Iris pigment epithelial cell (primary cell): ENCODE measurements at places on chromosomes 1 and 21.

DNA sequence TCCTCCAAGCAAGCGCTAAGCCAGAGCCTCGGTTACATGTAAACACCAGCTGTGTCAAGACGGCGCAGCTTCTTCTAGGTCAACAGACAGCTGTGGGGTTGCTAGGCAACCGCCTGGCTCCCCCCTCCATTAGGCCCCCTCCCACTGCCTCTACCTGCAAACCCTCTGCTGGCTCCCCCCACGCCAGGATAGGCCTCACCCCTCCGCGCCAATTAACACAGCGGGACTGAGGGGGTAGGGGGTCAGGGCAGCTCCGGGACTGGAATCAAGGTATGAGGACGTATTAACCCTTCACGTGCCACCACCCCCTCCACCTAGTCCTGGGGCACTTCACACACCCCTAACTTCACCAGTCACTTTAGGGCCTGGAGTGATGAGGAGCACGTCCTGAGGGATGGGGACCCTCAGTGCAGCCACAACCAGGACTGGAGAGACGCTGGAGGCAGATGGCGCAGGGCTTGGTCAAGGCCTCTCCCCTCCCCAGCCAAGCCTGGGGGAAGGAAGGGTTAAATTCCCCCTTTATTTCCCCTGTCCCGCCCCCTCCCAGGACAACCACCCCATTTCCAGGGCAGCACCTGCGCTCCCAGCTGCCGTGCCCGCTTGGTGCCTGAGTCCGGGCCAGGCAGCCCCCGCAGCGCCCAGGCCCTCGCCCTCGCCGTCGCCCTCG lies 37.4 kb upstream of the WASF2 start:
- peak; percentile 76 for DNase-seq

GRCh38 chr1:77347646-77348045 lies 65.8 kb downstream of the AK5 start:
- peak; percentile 99 for DNase-seq

GRCh38 chr1:214022810-214023425 lies 35.1 kb downstream of the PROX1 start:
- DNase-seq, result no peak

GRCh38 chr1:159015440-159015909 lies 5.8 kb downstream of the IFI16 start:
- peak; percentile 97 for DNase-seq

DNA sequence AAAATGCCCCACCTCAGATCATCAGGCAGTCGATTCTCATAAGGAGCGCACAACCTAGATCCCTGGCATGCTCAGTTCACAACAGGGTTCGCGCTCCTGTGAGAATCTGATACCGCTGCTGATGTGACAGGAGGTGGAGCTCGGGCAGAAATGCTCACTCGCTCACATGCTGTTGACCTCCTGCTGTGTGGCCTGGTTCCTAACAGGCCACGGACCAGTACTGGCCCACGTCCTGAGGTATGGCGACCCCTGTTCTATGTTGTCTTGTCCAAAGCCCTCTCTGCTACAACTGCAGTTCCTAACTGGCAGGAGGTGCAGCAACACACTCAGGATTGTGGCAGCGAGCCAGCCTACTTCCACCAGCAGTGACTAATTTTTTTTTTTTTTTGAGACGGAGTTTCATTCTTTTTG lies 70.6 kb downstream of the CLSTN1 start:
- peak; percentile 89 for DNase-seq

DNA sequence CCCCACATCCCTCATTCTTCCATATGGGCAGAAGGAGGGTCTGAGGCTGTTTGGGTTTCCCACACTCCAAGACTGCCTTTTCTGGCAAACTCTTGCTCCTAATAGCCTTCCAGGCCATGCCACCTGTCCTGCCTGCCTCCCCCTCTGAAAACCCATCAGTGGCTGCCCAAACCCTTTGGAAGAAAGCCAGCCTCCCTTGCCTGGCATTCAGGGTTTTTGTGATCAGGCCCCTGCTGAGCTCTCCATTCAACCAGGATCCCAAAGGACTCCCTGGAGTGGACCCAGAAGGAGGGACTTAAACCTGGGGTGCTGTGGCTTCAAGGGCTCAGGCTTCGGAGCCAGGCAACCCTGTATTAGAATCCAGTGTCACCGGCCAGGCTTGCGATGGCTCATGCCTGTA lies 4.2 kb upstream of the GUCA2A start:
- DNase-seq, result no peak

DNA sequence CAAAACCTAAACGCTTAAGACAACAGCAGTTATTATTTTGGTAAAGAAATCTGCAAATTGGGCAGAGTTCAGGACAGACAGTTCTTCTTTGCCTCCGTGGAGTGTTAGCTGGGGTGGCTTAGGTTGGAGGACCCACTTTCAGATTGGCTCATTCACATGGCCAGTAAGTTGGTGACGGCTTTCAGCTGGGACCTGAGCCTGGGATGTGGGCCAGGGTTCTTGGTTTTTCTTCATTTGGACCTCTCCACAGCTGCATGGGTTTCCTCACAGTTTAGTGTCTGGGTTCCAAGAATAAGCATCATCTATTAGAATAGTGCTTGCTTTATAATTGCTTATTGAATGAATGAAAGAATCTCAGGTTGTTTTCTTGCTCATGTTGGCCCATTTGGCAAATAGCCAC lies 72.2 kb downstream of the ATF6 start:
- peak; percentile 22 for DNase-seq

- DNase-seq, result peak; percentile 83
Measured at GRCh38 chr1:240575981-240576662, 35.8 kb downstream of the GREM2 start.

DNA sequence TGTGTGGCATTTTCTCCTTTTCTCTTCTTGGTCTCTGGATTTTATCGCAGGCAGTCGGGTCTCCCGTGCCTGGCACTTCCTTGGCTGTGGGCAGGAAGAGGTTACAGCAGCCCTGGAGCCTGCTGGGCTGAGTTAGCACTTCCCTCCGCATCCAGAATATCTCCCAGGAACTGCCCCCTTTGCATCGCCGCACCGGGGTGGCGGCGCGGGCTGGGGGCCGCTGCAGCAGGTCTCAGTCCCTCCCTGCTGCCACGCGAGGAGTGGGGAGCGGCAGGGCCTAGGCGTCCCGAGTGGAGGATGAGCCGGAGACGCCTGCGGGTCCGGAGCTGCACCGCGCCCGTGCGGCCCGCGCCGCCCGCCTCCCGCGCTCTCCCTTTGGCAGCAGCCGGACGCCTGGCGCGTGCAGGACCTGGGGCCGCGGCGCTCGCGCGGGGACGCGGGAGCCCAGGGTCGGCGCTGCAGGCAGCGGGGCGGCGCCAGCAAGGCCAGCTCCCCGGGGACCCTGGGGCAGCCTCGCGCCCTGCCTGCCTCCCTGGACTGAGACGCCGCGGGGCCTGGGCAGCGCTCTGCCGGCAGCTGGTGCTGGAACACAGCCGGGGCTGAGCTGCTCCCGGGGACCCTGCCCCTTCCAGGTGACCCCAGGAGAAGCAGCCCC lies 192.8 kb downstream of the PRDM2 start:
- no peak for DNase-seq

GRCh38 chr1:76690766-76691165 lies 176.5 kb upstream of the ST6GALNAC5 start:
- peak; percentile 50 for DNase-seq

- DNase-seq, result no peak
Measured at GRCh38 chr21:26946744-26947446, 20.0 kb downstream of the ADAMTS5 start.

DNA sequence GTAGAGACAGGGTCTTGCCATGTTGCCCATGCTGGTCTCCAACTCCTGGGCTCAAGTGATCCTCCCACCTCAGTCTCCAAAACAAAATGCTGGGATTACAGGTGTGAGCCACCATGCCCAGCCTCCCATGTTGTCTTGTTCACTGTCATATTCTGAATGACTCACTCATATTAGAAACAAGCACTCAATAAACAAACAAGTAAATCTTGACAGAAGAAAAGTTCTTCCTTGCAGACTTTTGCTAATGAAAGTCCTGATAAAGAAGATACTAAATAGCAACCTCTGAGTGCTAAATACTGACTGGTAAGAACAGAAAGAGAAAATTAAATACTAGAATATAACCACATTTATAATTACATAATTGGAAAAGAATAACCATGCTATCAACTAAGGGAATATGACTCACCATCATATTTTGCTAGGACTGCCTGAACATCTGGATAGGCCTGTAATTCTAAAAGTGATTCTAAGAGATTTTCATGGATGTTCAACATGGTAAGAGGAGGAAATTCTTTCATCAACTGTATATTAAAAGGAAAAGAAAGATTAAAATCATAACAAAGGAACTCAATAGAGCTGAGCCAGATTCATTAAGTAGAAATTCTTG lies 37.3 kb downstream of the ST7L start:
- peak; percentile 24 for DNase-seq

DNA sequence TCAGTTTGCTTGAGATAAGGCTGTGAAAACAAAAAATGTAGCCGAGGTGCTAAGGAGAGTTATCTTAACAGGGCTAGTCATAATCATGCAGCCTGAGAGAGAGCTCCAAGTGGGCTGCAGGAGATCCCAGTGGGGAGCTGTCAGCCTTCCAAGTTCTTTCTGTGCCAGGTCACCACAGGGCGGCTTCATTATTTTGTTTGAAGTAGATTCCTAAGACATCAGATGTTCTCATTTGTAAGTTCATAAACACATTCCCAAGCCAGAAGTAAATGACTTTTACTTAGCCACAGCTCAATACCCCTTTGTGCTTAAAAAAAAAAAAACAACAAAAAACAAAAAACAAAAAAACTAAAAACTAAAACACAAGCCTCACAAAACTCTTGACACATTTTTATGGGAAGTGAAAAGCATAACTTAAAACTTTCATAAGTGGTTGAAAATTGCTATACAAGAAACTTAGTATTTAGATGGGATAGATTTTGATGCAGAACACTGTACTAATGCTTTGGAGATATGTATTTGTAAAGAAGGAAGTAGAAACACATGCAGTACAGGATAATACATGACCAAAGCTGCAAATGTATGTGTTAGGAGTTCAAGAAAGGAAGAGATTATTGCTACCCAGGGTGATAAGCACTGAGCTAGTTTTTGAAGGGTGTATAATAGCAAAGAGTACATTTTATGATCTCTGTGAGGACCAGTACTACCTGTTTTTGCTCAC lies 8.6 kb downstream of the CDC14A start:
- peak; percentile 72 for DNase-seq

- peak; percentile 96 for DNase-seq
Measured at GRCh38 chr21:25573409-25574206, 33.7 kb downstream of the MRPL39 start.
